G401 (cell line): ENCODE measurements at places on chromosomes 12 and 14.
A peak's percentile ranks its signal among the peaks of the same experiment; 100 is the strongest.

GRCh38 chr12:117120787-117121186, 21.6 kb upstream of the TESC start:
- no peak for DNase-seq

- DNase-seq, result no peak
Measured at GRCh38 chr14:56199095-56199981, 81.1 kb downstream of the PELI2 start.

GRCh38 chr14:101230161-101230850, 326.8 kb upstream of the RTL1 start:
- DNase-seq, result no peak

GRCh38 chr14:26163761-26164160, 434.1 kb downstream of the NOVA1 start:
- peak; percentile 24 for DNase-seq

DNA sequence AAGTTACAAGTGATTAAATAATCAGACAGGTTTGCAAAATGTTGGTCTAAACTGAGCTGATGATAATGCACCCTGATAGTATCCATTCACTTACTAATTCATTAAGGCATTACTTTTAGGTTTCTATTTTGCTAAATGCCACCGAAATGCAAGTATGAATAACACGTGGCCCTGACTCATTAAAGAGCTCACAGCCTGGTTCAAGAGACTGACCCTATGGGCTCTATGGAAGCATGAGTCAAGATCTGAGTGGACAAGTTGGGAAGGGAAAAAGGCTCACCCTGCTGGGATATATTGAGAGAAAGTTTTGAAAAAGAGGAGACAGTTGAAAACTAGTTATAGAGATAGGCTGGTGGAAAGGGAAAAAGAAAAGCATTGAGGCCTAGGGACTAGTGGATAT, 14.8 kb upstream of the LRRC9 start:
- DNase-seq, result no peak

DNA sequence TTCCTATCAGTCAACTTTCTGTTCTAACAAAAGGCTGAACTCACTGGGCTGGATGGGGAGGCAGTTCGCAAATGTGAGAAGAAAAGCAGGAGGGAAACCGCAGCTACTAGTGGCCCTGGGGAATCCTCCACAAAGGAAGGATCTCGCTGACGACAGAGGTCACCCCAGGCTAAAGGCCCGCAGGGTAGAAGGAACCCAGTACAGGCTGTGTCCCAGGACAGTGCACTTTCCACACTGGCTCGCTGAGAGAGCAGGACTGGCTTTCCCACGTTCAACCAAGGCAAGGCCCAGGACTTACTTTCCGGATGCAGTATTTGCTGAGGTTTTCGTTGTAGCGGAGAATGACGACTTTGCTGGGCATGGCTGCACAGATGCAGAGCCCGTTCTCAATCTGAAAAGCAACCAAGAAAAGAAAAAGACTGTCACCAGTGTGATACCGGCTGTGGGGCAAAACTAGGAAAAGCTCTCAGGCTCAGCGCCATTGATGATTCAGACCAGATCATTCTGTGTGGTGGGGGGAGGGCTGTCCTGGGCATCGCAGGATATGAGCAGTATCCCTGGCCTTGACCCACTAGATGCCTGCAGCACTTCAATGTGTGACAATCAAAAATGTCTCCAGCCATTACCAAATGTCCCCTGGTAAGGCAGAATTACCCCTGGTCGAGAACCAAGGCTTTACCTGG, 36.3 kb downstream of the PRKAB1 start:
- DNase-seq, result no peak

DNA sequence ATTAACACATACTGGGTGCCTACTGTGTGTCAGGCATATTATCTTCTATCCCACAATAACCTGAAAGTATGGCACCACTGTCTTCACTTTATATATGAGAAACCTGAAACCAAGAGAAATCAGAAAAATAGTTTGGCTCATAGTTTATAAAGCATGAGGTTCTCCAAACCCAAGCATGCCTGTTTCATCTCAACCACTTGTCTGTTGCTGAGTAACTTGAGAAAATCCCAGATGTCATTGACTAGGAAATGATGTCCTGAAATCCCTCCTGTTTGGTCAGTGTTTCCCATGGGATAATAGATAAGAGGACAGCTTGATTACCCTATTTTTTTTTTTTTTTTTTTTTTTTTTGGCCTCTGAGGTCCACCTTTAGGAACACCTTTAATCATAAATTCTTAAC, 2.6 kb upstream of the IFNG-AS1 start:
- DNase-seq, result no peak

GRCh38 chr12:118358612-118359540, 13.8 kb downstream of the TAOK3 start:
- DNase-seq, result no peak
